ENCODE measurements at places on chromosomes 7 and 10.

DNA sequence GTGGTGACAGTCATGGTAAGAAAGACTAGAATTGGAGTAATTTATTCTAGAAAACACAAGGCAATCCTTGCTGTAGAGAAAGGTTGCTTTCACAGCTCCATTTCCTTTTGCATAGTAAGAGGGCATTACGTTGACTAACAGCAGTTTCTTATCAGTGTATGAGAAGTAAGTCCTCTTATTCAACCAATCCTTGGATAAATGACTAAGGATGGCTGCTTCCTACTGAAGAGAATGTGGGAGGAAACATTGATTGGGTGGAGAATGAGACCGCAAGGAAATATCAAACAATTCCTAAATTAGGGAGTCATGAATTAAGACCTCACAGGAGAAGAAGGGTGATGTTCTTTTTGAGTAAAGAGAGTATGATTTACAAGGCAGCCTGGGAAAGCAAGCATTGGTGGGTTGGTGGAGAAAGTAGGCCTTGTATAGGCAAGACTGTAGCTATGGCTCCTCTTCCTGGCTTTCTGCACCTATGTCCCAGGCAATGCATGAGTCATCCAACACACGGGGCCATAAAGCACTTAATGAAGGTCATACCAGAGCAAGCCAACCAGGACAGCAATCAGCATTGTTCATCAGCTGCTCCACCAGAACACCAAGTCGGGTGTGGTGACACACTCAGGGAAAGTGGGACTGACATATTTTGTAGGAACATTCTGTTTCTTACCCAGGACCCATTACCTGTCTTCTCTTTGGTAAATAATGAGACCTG is 5.6 kb downstream of the MGAM start:
- DNase-seq: no peak

DNA sequence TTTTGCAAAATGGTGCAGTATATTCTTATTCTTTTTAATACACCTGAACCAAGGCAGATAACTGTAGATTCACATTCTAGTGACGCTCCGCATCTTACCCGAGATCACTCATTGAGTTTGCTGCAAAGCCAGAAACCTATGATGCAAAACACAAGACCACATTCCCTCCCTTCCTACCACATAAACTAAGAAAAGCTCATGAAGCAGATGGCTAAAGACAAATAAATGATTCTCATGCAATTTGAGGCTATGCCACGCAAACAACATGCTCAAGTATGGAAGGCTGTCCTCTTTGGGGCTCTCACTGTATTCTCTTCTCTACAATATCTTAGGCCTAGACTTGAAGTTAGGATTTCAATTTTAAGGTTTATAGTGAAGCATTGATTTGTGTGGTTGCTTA is 95.0 kb upstream of the BMPER start:
- no peak for DNase-seq

GRCh38 chr7:77855371-77856083 is 57.0 kb downstream of the PHTF2 start:
- no peak for DNase-seq

DNA sequence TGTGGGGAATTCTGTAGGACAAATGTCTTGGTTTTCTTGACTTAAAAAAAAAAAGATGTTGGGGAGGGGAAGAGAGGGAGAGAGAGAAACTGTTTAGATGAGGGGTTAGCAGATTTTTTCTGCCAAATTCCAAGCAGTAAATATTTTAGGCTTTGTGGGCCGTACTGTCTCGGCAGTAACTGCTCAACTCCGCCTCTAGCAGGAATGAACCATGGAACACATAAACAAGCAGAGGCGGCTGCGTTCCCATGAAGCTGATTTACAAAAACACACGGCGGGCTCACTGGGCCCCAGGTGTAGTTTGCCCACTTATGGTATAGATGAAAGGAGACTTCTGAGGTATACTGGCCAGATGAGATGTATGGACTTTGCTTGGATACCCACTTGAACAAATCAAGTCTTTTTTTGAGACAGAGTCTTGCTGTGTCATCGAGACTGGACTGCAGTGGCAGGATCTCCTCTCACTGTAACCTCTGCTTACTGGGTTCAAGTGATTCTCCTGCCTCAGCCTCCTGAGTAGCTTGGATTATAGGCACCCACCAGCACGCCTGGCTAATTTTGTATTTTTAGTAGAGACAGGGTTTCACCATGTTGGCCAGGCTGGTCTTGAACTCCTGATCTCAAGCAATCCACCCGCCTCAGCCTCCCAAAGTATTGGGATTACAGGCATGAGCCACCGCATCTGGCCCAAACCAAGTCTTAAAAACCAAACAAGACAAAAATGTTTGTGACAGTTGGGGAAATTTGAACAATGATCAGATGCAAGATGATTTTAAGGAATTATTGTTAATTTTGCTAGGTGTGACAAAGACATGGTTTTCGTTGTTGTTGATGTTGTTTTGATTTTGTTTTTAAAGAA is 9.7 kb upstream of the ADAMTS14 start:
- no peak for DNase-seq

GRCh38 chr7:38052786-38053185 is 125.3 kb upstream of the STARD3NL start:
- DNase-seq: no peak
